CD4-positive, alpha-beta memory T cell (primary cell): ENCODE measurements at places on chromosomes 5 and 9. TPM values are rescaled to one million over a fixed set of nuclear protein-coding genes. Genes with fewer than 3 reads are reported as not detected.
A peak's percentile ranks its signal among the peaks of the same experiment; 100 is the strongest.

The KIAA0825 gene
- total RNA-seq = 2.1 TPM

GRCh38 chr5:109910874-109911273 lies 221.1 kb downstream of the MAN2A1 start:
- no peaks in the 10 kb centered on the region for H3K27me3 ChIP-seq
- no peaks in the 10 kb centered on the region for H3K36me3 ChIP-seq
- no peak overlapping the region for H3K4me3 ChIP-seq
- H3K4me1 ChIP-seq = no peaks in the 10 kb centered on the region
- no peak for DNase-seq
- H3K27ac ChIP-seq = no peak overlapping the region

DNA sequence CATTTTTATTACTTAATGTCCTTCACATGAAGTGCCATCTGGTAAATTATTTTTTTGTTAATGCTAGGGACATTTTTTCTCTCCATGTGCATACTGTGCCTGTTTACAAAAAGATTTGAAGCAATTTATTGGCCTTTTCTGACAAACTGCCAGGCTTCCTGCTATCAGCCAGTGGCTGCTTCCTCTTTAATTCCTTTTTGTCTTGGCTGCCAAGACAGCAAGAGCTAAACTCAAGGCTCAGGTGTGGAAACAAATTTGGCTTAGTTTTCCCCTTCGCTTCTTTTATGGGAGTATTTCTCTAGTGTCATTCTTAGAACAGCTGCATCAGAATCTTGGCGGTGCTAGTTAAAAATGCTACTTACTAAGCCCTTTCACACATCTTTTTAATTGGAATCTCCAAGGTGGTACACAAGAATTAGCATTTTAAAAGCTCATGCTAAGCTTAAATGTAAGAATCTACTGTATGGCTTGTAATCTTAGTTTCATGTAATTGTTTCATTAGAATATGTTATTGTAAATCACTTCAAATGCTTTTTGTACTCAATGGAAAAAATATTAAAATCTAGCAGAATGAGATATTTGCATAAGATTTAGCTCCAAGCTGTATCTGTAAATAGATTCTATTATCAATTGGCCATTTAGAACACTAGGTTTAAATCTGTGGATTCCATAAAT lies 134.2 kb upstream of the RASGRF2 start:
- H3K27ac ChIP-seq = no peak overlapping the region
- H3K4me3 ChIP-seq = no peak overlapping the region
- no peaks in the 10 kb centered on the region for H3K27me3 ChIP-seq
- no peak for DNase-seq
- H3K36me3 ChIP-seq = no peaks in the 10 kb centered on the region

DNA sequence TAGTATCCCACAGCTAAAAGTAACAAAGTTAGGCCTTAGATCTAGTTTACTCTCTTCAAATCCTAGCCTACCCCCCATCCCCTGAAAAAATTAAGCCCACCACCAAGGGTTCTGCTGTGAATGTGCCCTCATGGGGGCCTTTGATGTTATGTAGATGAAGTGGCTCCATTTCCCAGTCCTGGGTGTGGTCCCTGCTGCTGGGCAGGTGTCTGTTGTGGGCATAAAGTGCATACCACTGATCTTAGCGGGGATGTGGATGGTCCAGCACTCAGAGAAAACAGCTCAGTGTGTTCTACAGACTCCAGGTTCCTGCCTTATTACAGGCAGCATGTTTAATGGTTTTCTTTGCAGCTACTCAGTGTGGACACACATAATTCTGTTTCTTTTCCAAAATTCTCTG lies 1.9 kb downstream of the PCBD2 start:
- H3K27ac ChIP-seq = no peak overlapping the region
- H3K4me3 ChIP-seq = no peak overlapping the region
- no peaks in the 10 kb centered on the region for H3K27me3 ChIP-seq
- peaks cover 6% of the 10 kb centered on the region for H3K36me3 ChIP-seq

GRCh38 chr5:74903165-74903787 lies 37.1 kb upstream of the FAM169A start:
- H3K36me3 ChIP-seq = no peaks in the 10 kb centered on the region
- H3K27ac ChIP-seq = no peak overlapping the region
- H3K27me3 ChIP-seq = no peaks in the 10 kb centered on the region
- H3K4me3 ChIP-seq = no peak overlapping the region

GRCh38 chr5:175797521-175798038 lies 73.8 kb upstream of the CPLX2 start:
- H3K4me1 ChIP-seq = peaks cover 16% of the 10 kb centered on the region
- peaks cover 8% of the 10 kb centered on the region for H3K27me3 ChIP-seq
- H3K36me3 ChIP-seq = no peaks in the 10 kb centered on the region
- no peak for DNase-seq
- H3K27ac ChIP-seq = no peak overlapping the region
- no peak overlapping the region for H3K4me3 ChIP-seq

The HAVCR1 gene
- total RNA-seq = 5.7 TPM

- no peak for DNase-seq
- no peaks in the 10 kb centered on the region for H3K4me1 ChIP-seq
- H3K27ac ChIP-seq = no peak overlapping the region
- no peaks in the 10 kb centered on the region for H3K36me3 ChIP-seq
- H3K4me3 ChIP-seq = no peak overlapping the region
Measured at GRCh38 chr5:89849830-89850512, 559.6 kb downstream of the CETN3 start.

DNA sequence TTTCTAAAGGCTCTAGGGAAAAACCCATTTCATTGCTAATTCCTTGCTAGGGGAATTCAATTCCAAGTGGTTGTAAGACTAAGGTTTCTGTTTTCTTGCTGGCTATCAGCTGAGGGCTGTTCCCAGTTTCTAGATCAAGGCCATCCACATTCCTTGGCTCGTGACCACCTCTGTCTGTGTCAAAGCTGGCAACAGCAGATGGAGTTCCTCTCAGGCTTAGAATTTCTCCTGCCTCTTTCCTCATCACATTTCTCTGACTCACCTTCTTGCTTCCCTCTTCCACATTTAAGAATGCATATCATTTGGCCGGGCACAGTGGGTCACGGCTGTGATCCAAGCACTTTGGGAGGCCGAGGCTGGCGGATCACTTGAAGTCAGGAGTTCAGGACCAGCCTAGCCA lies 19.0 kb downstream of the DAB2IP start:
- no peaks in the 10 kb centered on the region for H3K27me3 ChIP-seq
- no peaks in the 10 kb centered on the region for H3K4me1 ChIP-seq
- H3K4me3 ChIP-seq = no peak overlapping the region
- no peaks in the 10 kb centered on the region for H3K36me3 ChIP-seq
- no peak for DNase-seq

- no peaks in the 10 kb centered on the region for H3K4me1 ChIP-seq
- H3K36me3 ChIP-seq = no peaks in the 10 kb centered on the region
- no peaks in the 10 kb centered on the region for H3K27me3 ChIP-seq
- no peak for DNase-seq
- H3K27ac ChIP-seq = no peak overlapping the region
Measured at GRCh38 chr9:84773022-84773421, 103.5 kb downstream of the NTRK2 start.

The SPINK7 gene
- not detected for total RNA-seq

DNA sequence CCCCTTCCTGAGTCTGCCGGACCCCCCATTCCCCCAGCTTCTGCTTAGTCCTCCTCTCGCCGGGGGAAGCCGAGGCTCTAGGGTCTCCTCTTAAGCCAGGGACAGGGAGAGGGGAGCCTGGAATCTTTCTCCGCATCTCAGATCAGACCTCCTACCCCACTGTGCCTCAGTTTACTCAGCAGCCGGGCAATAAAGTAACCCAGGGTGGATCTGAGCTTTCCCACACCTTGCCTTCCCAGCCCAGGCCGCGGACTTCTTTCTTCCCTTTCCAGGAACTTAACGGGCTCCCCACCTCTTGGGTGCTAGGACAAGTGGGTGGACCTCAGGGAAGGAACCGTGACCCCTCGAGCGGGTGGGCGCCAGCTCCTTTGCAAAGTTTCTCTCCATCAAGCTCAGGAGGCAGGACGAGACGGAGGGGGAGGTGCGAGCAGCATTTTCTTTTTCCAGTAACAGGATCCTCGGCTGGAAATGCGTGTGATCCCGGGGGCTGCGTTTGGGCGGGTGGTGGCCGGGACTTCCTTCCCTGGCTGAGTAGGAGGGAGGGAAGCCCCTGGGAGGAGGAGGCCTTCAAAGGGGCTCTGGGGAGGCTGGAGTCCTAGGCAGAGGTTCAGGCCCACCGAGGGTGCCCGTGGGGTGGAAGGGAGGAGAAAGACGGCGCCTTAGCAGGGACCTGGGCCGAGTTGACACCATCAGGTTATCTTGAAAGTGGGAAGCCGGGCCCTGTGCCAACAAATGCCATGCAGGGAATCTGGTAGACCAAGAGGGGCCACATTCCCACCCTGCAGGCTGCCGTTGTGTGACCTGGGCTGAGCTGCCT lies 795 bp downstream of the DAB2IP start:
- DNase-seq = no peak
- H3K36me3 ChIP-seq = no peaks in the 10 kb centered on the region
- H3K27ac ChIP-seq = no peak overlapping the region
- peaks cover 29% of the 10 kb centered on the region for H3K27me3 ChIP-seq
- no peak overlapping the region for H3K4me3 ChIP-seq

The SOHLH1 gene
- not detected for total RNA-seq

- no peaks in the 10 kb centered on the region for H3K4me1 ChIP-seq
- no peak for DNase-seq
- H3K27ac ChIP-seq = no peak overlapping the region
- H3K36me3 ChIP-seq = no peaks in the 10 kb centered on the region
- H3K4me3 ChIP-seq = no peak overlapping the region
Measured at GRCh38 chr5:179437341-179438001, 92.2 kb upstream of the ADAMTS2 start.

- no peaks in the 10 kb centered on the region for H3K27me3 ChIP-seq
- no peak overlapping the region for H3K27ac ChIP-seq
- no peaks in the 10 kb centered on the region for H3K36me3 ChIP-seq
- DNase-seq = no peak
Measured at GRCh38 chr5:133679534-133679933, 67.2 kb upstream of the FSTL4 start.

- H3K36me3 ChIP-seq = no peaks in the 10 kb centered on the region
- H3K4me1 ChIP-seq = no peaks in the 10 kb centered on the region
- no peaks in the 10 kb centered on the region for H3K27me3 ChIP-seq
- H3K27ac ChIP-seq = no peak overlapping the region
- H3K4me3 ChIP-seq = no peak overlapping the region
Measured at GRCh38 chr9:126953041-126953809, 38.6 kb downstream of the RALGPS1 start.

The MARCHF11 gene
- total RNA-seq = not detected

The DCTN3 gene
- 57.8 TPM for total RNA-seq

- no peak overlapping the region for H3K4me3 ChIP-seq
- H3K27ac ChIP-seq = no peak overlapping the region
- no peak for DNase-seq
Measured at GRCh38 chr5:116772152-116772501, 197.5 kb upstream of the SEMA6A start.

The ZDHHC11 gene
- total RNA-seq = 15.3 TPM

- DNase-seq = no peak
- H3K4me1 ChIP-seq = no peaks in the 10 kb centered on the region
- H3K36me3 ChIP-seq = no peaks in the 10 kb centered on the region
- no peak overlapping the region for H3K4me3 ChIP-seq
- H3K27ac ChIP-seq = no peak overlapping the region
Measured at GRCh38 chr9:96116275-96117064, 185.5 kb downstream of the HSD17B3 start.

The BTNL8 gene
- total RNA-seq = not detected

GRCh38 chr5:1212881-1213280 lies 11.5 kb downstream of the SLC6A19 start:
- H3K4me3 ChIP-seq = no peak overlapping the region
- H3K4me1 ChIP-seq = no peaks in the 10 kb centered on the region
- H3K27ac ChIP-seq = no peak overlapping the region
- H3K36me3 ChIP-seq = no peaks in the 10 kb centered on the region
- DNase-seq = no peak

DNA sequence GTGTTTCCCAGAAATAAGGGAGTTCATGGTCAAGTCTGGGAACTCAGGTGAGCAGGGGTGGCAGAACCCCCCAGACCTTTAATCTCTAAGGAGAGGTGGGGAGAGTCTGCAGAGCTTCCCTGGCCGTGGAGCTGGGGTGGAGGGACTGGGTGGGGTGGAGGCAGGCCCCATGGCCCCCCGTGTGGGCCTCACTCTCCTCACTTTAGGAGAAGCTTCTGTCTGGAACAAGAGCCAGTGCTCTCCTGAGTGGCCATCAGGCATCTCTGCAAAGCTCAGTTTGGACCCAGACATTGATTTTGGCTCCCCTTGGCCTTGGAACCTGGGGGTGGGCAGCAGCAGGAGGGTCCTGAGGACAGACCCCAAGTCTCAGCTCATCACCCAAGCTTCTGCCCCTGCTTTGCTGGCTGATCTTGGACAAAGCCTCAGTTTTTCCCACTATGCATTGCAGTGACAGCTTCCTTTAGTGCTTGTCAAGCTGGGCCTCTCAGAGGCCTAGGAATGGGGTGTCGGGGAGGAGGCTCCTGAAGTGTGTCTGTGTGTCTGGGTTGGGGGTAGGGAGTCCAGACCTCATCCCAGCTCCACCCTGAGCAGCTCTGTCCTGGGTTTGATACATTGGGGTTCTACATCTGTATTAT lies 3.5 kb upstream of the GBGT1 start:
- no peak overlapping the region for H3K4me3 ChIP-seq
- no peaks in the 10 kb centered on the region for H3K27me3 ChIP-seq
- H3K36me3 ChIP-seq = no peaks in the 10 kb centered on the region
- H3K27ac ChIP-seq = no peak overlapping the region

- H3K27ac ChIP-seq = peak within 1 kb of the TSS; percentile 75
- H3K4me1 ChIP-seq = peaks cover 38% of the 10 kb centered on the region
- H3K36me3 ChIP-seq = no peaks in the 10 kb centered on the region
- peak within 1 kb of the TSS; percentile 67 for H3K4me3 ChIP-seq
- peak; percentile 76 for DNase-seq
- H3K27me3 ChIP-seq = no peaks in the 10 kb centered on the region
Measured at GRCh38 chr9:114930056-114930812, at the start of gene TNFSF8. Gene TNFSF8, minus strand, starts transcription at chr9:114930591. Its CDS starts 288 bp downstream, at chr9:114930303.

The TXNDC8 gene
- not detected for total RNA-seq

DNA sequence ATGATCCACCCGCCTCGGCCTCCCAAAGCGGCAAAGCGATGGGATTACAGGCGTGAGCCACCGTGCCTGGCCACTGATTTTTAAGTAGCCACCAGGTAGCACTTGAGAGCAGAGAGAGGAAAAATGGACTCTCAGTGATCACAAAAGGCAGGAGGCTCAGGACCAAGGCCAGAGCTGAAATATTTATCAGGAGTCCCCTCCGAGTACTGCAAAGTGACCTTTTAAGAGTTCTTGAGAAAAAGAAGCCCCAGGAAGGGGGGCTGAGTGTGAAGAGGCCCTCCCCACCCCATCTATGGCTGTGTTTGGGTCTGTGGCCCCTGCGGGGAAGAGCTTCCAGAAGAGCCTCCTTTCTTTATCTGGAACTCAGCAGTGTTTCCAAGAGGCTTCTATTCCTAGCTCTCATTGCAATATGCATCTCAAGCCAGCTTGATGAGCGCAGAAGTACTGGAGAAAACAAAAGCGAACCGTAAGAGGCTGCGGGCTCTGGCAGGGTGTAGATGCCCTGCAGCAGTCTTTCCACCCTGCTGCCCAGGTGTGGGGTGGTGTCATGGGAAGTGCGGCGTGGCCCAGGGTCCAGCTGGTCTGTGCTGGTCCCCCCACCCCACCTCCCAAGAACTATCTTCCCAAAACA lies 75.5 kb upstream of the CDK20 start:
- no peak overlapping the region for H3K27ac ChIP-seq
- no peaks in the 10 kb centered on the region for H3K27me3 ChIP-seq
- H3K36me3 ChIP-seq = no peaks in the 10 kb centered on the region
- no peak overlapping the region for H3K4me3 ChIP-seq

- no peak overlapping the region for H3K4me3 ChIP-seq
- H3K27me3 ChIP-seq = peaks cover 4% of the 10 kb centered on the region
- H3K4me1 ChIP-seq = no peaks in the 10 kb centered on the region
- no peak overlapping the region for H3K27ac ChIP-seq
- no peaks in the 10 kb centered on the region for H3K36me3 ChIP-seq
Measured at GRCh38 chr5:138629392-138629791, 54.2 kb upstream of the HSPA9 start.

The ADCY2 gene
- not detected for total RNA-seq

The GMCL2 gene
- total RNA-seq = not detected

The RLN2 gene
- 3.5 TPM for total RNA-seq
